ENCODE measurements at places on chromosomes 2 and 18.

GRCh38 chr18:52888014-52888413, 548.0 kb downstream of the DCC start:
- DNase-seq, result peak; percentile 86

- DNase-seq, result no peak
Measured at GRCh38 chr2:240207661-240208060, 67.2 kb upstream of the OTOS start.

GRCh38 chr2:122156176-122156890, 400.9 kb downstream of the TSN start:
- DNase-seq, result no peak

- no peak for DNase-seq
Measured at GRCh38 chr2:86624267-86624547, 542 bp upstream of the RNF103 start.

DNA sequence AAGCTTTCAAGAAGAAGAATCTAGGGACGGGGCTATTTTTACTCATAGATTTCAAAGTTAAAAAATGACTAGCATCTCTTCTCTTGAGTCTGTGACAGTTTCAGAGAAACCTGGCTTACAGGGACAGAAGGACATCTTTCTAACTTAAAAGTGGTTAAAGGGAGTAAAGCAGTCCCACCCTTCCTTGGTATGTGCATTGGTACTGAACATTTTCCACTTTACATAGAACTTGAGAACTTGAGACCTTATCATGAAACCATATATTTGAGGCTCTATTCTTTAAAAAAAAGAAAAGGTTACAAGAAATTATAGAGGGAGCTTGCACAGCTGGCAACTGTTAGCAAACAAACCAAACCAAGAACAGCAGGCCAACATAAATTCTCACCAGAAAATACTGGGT, 73.4 kb upstream of the GAREM1 start:
- no peak for DNase-seq

GRCh38 chr2:58073751-58074150, 27.1 kb downstream of the VRK2 start:
- DNase-seq, result no peak

GRCh38 chr2:72150861-72151356, 3.2 kb upstream of the CYP26B1 start:
- no peak for DNase-seq

DNA sequence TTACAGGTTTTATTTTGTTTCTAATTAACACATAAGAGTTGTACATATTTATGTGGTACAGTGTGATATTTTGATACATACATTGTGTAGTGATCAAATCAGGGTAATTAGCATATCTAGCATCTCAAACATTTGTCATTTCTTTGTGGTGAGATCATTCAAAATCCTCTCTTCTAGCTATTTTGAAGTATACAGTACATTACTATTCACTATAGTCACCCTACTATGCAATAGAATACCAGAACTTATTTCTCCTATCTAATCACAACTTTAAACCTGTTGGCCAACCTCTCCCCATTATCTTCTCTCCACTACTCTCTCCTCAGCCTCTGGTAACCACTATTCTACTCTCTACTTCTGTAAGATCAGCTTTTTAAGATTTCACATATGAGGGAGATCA, 325.8 kb downstream of the CYP26B1 start:
- no peak for DNase-seq

GRCh38 chr2:200856806-200857205, 7.7 kb downstream of the CLK1 start:
- no peak for DNase-seq

Measured in NCI-H1417 treated with DMSO at 0.1 percent for 48 hours (cell line).